ENCODE measurements at places on chromosomes 6 and 20.

DNA sequence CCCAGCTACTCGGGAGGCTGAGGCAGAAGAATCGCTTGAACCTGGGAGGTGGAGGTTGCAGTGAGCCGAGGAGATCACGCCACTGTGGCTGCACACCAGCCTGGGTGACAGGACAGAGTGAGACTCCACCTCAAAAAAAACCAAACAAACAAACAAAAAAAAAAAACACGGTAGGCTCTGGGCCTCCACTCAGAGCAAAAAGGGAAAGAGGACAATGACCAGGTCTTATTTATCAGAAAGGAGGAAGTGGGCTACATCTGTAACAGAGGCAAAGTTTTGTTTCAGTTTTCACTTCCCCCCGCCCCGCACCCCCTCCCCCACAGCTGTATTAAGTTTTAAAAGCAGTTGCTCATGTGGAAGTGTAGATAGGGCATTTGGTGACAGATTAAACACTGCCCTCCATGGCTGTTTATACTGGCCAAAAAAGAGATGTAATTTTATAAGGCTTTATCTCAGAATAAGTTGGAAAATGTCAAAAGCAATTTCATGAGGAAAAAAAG is 114.6 kb downstream of the RCAN2 start:
- DNase-seq, result no peak

- no peak for DNase-seq
These were observed 69.7 kb downstream of the RFPL4B start for GRCh38 chr6:112416866-112417265.

DNA sequence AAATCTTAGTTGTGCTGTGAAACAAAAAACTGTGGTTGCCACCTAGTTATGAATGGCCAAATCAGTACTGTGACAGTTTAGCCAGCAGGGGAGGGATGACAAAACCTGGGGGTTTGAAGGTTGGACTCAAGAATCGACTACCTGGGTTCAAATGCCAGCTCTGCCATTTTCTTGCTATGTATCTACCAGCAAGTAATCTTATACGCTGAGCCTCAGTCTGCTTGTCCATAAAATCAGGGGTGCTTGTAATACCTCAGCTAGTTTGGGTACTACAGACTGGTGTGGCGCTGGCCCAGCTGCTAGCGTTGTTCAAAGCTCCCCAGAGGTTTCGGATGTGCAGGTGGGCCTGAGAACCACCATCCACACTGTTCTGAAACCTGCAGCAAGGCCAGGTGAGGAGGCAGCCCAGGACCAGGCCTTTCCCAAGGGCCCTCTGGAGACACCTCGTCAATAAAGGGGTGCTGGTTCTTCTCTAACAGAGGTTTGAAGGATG is 40.4 kb downstream of the TRAM2 start:
- no peak for DNase-seq

DNA sequence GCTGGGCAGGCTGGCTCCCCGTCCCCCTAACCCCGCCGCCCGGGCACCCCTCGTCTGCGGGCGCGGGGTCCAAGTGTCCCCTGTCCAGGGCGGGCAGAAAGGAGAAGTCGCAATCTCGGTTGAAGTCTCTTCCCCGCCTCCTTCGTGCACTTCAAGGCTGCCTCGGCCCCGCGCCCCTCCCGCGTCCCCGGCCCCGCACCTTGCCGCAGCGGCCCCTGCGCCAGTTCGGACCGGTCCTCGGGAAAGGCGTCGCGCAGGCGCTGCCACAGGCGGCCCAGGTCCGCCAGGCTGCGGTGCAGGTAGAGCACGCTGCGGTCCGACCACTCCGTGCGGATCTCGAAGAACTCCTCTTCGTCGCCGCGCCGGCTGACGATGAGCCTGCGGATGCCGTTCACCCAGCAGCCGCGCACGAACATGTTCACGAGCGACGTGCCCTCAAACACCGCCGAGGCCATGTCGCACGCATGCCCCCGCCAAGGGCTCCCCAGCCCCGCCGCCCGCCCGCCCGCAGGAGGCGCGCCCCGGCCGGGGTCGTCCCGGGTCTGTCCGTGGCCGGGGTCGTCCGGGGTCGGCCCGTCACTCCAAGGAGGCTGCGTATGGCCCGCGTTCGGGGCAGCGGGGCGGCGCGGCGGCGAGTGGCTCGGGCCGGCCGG is at the start of gene PXDC1:
Gene PXDC1, minus strand, starts transcription at position 637 of the 653 bp plus-strand sequence. Its CDS starts 182 bp downstream, at position 455.
- no peak for DNase-seq

- DNase-seq, result no peak
These were observed 69.6 kb downstream of the AFG1L start for GRCh38 chr6:108364470-108364869.

DNA sequence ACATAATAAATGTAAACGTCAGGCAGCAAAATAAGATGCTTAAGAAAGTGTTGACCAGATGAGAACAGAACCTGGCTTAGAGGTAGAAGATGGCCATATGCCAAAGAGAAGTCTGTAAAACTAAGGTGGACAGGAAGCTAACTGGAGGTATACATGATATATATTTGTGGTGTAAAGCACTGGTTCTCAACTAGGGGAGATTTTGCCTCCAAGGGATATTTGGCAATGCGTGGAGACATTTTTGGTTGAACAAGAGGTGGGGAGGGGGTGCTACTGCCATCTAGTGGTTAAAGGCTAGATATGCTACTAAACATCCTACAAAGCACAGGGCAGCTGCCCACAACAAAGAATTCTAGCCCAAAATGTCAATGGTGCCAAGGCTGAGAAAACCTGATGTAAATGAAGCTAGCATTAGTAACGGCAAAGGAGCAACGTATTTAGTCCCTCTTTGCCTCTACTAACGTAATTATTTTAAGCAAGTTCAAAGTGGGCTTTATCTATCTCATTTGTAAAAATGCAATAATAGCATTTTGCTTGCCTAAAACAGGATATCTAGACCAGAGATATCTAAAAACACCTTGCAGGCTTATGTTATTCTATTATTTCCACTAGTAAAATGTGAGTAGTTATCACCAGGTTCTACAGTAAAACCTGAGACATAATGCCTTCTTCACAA is 182.6 kb downstream of the RNGTT start:
- peak; percentile 64 for DNase-seq

GRCh38 chr6:56499095-56499494 is 143.6 kb downstream of the DST start:
- DNase-seq, result no peak

- no peak for DNase-seq
These were observed 306.6 kb upstream of the ECI2 start for GRCh38 chr6:4441981-4442434.

DNA sequence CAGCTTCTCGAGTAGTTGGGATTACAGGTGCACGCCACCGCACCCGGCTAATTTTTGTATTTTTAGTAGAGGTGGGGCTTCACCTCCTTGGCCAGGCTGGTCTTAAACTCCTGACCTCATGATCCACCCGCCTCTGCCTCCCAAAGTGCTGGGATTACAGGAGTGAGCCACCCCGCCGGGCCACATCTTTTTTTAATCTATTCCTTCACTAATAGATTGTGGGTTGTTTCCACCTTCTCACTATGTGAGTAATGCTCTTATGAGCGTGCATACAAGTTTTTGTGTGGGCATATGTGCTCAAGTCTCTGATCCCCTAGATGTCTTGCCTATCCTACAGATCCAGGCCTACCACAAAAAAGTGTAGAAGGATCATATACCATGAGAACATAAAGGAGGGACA is 30.7 kb downstream of the CARMIL1 start:
- no peak for DNase-seq

GRCh38 chr20:56004007-56004406 is 1.3 kb downstream of the CBLN4 start:
- no peak for DNase-seq

DNA sequence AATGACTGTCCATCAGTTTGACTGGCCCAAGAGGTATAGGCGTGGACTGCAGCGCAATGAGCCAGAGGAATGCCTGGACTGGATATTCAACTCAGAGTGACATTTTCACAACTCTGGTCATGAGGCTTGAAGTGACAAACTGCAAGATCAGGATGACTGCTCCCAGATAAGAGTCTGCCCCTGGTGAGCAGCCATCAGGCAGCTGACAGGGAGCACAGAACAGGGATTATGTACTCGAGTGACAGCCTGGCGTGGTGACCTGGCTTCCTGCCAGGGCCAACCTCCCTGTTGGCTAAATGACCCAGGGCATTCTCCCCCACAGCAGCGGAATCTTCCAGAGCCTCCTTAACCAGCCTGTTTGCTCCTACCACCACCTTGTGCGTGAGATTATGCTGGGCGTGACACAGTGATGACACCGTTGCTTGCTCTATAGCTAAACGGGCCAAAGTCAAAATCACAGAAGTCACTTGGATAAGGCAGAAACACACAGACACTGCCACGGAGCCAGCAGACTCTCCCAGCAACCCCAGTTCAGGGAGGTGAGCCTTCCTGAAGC is 209.1 kb upstream of the JARID2 start:
- no peak for DNase-seq

DNA sequence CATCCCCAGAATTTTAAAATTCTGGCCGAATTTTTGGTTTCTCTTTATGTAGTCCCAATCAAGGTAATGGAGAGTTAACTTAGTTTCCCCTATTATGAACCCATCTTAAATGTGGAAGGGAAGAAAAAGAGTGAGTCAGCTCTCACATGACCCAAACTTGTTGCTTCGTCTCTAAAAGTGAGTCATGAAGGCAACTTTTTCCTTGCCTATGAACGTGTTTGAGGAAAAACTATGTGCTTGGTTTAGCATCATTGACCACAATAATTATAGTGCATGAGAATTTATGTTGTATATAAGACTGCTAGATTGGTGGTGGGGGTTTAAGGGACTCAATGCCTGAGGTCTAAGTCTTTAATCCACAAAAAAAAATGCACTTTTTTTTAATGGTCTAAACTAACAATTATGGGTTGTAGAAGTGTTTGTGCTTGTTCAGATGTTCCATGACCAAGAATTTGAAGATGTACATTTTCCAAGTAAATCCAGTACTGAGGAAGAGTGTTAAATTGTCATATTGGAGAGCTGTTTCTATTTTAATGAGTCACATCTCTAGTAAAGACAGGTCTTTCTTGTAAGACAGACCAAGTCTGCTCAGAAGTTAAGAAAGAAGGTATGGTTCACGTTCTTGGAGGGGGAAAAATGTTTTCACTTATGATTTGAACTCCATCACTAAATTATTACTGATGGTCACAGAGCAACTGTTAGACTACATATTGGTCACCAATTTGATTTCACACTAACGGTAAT is 409.9 kb upstream of the MARCKS start:
- DNase-seq, result peak; percentile 1

GRCh38 chr6:134802426-134803058 is 147.4 kb downstream of the ALDH8A1 start:
- no peak for DNase-seq

DNA sequence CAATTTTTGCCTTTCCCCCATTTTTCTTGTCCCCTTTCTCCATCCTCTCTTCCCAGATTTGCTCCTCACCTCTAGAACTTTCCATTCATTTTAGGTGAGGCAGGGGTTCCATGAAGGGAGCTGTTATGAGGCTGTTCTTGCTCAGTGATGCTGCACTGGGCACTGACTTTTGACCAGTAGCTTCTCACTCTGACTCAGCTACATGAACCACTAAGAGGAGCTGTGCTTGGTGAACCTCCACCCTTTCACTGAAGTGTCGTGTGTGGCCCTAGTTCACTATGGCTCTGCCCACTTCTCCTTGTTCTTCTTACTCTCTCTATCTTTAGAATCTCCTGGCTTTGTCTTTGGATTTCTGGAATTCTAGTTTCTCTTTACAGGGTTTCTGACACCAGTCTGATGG is 307.1 kb upstream of the RNF24 start:
- no peak for DNase-seq

- DNase-seq, result peak; percentile 67
These were observed 61.8 kb downstream of the RPP40 start for GRCh38 chr6:4941782-4942672.

DNA sequence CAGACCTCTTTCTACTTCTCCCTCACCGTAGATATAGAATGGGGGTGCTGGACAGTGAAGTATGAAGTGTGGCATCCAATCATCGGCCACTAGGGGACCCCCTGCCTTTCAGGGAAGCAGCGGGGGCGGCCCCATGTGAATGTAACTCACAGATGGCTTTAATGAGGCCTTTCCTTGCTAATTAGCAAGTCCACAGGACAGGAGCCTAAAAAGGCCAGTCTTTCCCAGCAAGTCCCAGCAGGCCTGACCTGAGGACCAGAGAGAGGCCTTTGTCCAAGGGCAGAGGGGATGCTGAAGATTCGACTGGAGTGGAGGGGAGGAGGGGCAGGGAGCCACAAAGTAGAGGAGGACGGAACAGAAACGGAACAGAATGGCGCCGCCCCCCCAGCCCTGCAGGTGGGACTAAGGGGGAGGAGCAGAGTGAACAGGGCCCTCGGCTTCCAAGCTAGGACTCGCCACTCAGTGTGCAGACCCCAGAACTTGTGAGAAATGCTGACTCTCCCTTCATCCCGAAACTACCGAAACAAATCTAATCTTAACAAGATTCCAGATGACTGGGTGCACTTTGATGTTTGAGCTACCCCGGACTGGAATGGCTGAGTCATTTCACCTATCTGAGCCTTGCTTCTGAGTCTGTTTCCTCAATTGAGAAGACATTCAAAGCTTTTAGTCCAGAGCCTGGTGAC is 5.8 kb downstream of the C6orf132 start:
- DNase-seq, result no peak

DNA sequence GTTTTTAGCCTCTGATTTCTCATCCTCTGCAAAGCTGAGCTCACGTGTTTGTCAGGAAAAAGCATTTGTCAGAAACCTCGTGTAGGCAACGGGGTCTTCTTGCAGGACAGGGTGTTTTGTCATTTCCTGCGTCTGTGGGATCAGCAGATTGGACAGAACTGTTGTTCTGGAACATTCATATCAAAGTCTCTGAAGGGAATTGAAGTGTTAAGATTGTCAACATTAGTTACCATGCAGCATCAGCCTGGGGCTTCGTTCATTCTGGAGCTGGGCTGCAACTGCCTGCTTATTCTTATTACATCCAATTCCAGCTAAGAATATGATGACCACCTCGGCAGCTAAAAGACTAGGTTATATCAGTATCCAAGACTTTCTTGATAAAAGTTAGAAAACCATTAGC is 71.0 kb upstream of the RALGAPA2 start:
- DNase-seq, result no peak

- DNase-seq, result no peak
These were observed 280.4 kb downstream of the PACRG start for GRCh38 chr6:163008186-163008585.

- DNase-seq, result no peak
These were observed 54.6 kb downstream of the LYRM4 start for GRCh38 chr6:5205877-5206850.

DNA sequence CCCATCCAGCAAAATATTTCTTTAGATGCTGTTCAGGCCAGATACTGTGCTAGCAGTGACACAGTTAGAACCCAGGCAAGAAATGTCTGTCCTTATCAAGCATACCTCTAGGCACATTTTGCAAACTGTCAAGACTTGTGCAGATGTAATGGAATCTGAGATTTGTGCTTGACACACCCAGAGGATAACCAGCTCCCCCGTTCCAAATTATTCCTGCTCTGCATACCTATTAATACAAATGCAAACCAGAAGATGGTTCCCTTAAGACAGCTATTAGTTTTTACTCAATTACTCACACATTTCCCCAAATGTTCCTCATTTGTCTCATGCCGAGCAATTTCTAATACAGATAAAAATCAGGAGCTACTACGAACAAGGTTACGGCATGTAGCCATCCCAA is 40.4 kb downstream of the ATXN1 start:
- no peak for DNase-seq

Data from CD4-positive, alpha-beta T cell treated with Interleukin-15 for 4 hours (primary cell).